ENCODE measurements at places on chromosomes 5 and 9. TPM values are rescaled to one million over a fixed set of nuclear protein-coding genes. Genes with fewer than 3 reads are reported as not detected.
A peak's percentile ranks its signal among the peaks of the same experiment; 100 is the strongest.

ADAMTS16 gene
- 0.50 TPM for total RNA-seq

SLC34A3 gene
- not detected for total RNA-seq

ALDH1B1 gene
- 275 TPM for total RNA-seq

DIAPH1 gene
- 48.0 TPM for total RNA-seq

TAF11L10 gene
- not detected for total RNA-seq

PCDHB15 gene
- total RNA-seq: 4.8 TPM

DNA sequence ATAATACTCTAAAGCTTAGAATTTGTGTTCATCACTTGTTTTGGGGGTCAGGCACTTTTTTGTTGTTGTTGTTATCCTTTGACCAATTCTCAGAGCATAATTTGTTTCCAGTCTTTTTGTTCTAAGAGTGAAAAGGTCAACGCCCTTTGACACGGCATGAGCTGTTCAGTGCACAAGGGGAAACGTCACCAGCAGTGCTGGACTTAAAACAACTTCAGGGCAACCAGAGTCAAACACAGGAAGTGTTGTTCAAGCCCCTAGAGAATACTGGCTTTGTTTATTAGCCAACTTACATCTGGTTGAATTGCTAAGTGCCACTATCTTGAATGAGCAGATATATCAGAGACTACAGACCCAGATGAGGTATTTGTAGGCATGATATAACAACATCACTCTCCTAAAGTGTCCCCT lies 368.9 kb downstream of the TMEM161B start:
- H3K27me3 ChIP-seq: no peaks in the 10 kb centered on the region
- no peaks in the 10 kb centered on the region for H3K36me3 ChIP-seq
- no peak overlapping the region for H3K4me3 ChIP-seq
- peak overlapping the region; percentile 16 for H3K27ac ChIP-seq

DNA sequence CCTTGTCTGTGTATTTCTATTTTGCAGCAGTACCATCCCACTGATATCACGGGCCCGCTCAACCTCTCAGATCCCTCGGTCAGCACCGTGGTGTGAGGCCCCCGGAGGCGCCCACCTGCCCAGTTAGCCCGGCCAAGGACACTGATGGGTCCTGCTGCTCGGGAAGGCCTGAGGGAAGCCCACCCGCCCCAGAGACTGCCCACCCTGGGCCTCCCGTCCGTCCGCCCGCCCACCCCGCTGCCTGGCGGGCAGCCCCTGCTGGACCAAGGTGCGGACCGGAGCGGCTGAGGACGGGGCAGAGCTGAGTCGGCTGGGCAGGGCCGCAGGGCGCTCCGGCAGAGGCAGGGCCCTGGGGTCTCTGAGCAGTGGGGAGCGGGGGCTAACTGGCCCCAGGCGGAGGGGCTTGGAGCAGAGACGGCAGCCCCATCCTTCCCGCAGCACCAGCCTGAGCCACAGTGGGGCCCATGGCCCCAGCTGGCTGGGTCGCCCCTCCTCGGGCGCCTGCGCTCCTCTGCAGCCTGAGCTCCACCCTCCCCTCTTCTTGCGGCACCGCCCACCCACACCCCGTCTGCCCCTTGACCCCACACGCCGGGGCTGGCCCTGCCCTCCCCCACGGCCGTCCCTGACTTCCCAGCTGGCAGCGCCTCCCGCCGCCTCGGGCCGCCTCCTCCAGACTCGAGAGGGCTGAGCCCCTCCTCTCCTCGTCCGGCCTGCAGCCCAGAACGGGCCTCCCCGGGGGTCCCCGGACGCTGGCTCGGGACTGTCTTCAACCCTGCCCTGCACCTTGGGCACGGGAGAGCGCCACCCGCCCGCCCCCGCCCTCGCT lies 1.9 kb downstream of the LRRC26 start:
- peak overlapping the region; percentile 42 for H3K4me3 ChIP-seq
- H3K27me3 ChIP-seq: peaks cover 77% of the 10 kb centered on the region
- H3K36me3 ChIP-seq: no peaks in the 10 kb centered on the region
- no peak overlapping the region for H3K27ac ChIP-seq
- DNase-seq: no peak

- no peaks in the 10 kb centered on the region for H3K4me1 ChIP-seq
- no peak overlapping the region for H3K4me3 ChIP-seq
- no peaks in the 10 kb centered on the region for H3K36me3 ChIP-seq
- DNase-seq: peak; percentile 57
Measured at GRCh38 chr5:153592081-153592480, 101.6 kb downstream of the GRIA1 start.

DNA sequence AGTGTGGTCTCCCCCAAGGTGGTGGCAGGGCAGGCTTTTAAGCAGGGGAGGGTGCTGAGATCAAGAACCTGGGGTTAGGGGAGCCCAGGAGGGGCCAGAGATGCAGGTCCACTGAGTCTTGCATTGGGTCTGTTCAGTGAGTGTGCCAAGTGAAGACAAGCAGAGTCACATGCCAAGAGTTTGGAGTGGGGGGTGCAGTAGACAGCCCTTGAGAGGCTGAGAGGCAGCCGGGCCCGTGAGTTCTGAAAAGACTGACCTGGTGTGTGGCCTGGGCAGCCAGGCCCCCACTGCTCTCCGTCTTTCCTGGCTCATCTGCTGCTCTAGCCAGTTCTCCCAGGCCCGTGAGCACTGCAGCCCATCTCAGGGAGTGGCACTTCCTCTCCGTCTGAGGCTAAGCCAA lies 120.0 kb downstream of the DAB2IP start:
- peaks cover 100% of the 10 kb centered on the region for H3K36me3 ChIP-seq
- no peak overlapping the region for H3K4me3 ChIP-seq
- H3K27ac ChIP-seq: no peak overlapping the region

- no peaks in the 10 kb centered on the region for H3K27me3 ChIP-seq
- H3K36me3 ChIP-seq: no peaks in the 10 kb centered on the region
- no peak overlapping the region for H3K4me3 ChIP-seq
- no peak for DNase-seq
- H3K4me1 ChIP-seq: no peaks in the 10 kb centered on the region
Measured at GRCh38 chr5:138132543-138132942, 6.7 kb downstream of the NME5 start.

DNA sequence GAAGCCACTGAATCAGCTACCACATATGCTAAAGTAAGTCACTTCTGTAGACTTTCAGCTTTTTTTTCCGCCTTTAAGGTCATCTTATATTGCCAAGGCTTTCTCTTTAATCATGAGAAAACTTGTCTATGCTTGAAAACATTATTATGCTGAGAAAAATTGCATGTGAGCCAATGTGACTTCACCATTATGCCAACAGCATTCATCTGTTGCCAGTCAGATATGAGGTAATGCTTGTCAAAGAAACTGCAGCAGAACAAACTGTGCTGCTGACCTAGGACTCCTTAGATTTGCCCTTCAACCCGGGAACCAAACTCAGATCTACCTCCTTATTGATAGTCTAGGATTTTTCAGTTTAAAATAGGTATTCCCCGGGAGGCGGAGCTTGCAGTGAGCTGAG lies 34.3 kb downstream of the SLC44A1 start:
- H3K36me3 ChIP-seq: no peaks in the 10 kb centered on the region
- H3K4me3 ChIP-seq: no peak overlapping the region
- H3K27ac ChIP-seq: no peak overlapping the region
- H3K4me1 ChIP-seq: no peaks in the 10 kb centered on the region
- no peak for DNase-seq

GRCh38 chr9:121367306-121368137 lies 2.5 kb downstream of the STOM start:
- no peaks in the 10 kb centered on the region for H3K27me3 ChIP-seq
- no peaks in the 10 kb centered on the region for H3K36me3 ChIP-seq
- H3K4me1 ChIP-seq: peaks cover 85% of the 10 kb centered on the region
- H3K27ac ChIP-seq: peak overlapping the region; percentile 97
- H3K4me3 ChIP-seq: peak overlapping the region; percentile 87

GRCh38 chr5:126878085-126878484 lies 101.1 kb downstream of the LMNB1 start:
- H3K4me3 ChIP-seq: no peak overlapping the region
- no peak for DNase-seq
- H3K4me1 ChIP-seq: peaks cover 15% of the 10 kb centered on the region
- H3K36me3 ChIP-seq: no peaks in the 10 kb centered on the region

DNA sequence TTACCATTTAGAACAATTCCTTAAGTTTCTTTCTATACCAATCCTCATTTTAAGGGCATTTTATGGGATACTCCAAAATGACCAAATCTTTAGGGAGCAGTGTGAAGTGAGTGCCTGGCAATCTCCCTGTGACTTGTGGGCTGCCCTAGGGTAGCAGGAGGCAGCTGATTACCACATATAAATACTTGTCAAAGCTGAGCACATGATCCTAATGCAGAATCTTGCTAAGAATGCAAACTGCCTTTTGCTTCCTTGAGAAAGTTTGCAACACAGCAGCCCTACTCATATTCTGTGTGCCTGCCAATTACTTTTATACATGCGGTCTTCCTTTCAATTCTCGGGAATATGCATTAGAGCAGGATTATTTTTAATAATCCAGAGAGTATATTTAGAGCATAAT lies 18.2 kb upstream of the NREP start:
- H3K36me3 ChIP-seq: no peaks in the 10 kb centered on the region
- no peak overlapping the region for H3K27ac ChIP-seq
- peaks cover 22% of the 10 kb centered on the region for H3K4me1 ChIP-seq

DNA sequence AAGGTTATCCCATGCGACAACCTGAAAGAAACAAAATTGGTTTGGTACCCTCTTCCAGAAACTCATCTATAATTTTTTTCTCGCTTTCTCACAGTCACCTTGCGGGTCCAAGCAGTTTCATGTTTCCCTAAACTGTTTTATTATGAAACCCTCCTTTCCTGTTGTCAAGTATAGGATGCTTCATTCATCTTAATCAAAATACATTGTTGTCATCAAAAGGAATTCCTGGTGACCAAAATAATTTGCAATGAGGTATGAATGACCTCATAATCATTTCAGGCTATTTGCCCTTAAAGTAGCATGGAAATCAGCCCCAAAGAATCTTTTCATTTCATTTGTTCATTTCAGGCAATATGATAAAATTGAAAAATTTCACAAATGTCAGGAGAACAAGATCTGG lies 503.0 kb downstream of the SPATA31D1 start:
- H3K4me3 ChIP-seq: no peak overlapping the region
- no peak overlapping the region for H3K27ac ChIP-seq
- H3K36me3 ChIP-seq: no peaks in the 10 kb centered on the region
- H3K4me1 ChIP-seq: peaks cover 31% of the 10 kb centered on the region
- no peak for DNase-seq
- H3K27me3 ChIP-seq: no peaks in the 10 kb centered on the region

GRCh38 chr5:180618487-180618828 lies 27.2 kb upstream of the SCGB3A1 start:
- no peak for DNase-seq
- H3K4me1 ChIP-seq: peaks cover 12% of the 10 kb centered on the region
- H3K27me3 ChIP-seq: peaks cover 46% of the 10 kb centered on the region
- no peaks in the 10 kb centered on the region for H3K36me3 ChIP-seq

- no peak overlapping the region for H3K27ac ChIP-seq
- peak; percentile 66 for DNase-seq
- H3K4me3 ChIP-seq: no peak overlapping the region
- H3K27me3 ChIP-seq: no peaks in the 10 kb centered on the region
- H3K36me3 ChIP-seq: no peaks in the 10 kb centered on the region
Measured at GRCh38 chr5:68368311-68369022, 152.9 kb downstream of the PIK3R1 start.

DNA sequence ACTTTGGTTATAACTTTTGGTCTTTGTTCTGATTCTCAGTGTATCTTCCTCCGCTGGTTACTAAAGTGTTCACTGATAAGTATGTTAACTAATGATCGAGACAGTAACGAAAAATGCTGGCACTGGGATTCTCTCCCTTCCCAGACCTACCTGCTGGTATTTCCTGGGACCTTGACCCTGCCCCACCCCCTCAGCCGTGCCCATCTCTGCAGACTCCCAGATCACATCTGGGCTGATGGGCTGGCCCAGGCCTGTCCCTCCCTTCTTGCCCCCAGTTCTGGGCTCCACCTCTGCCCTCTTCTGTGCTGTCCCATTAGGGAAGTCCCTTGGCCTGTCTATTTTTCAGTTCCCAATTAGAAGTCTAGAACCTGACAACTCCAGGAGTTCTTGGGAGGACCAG lies 46.9 kb downstream of the NEURL1B start:
- DNase-seq: no peak
- no peaks in the 10 kb centered on the region for H3K27me3 ChIP-seq
- H3K4me1 ChIP-seq: peaks cover 78% of the 10 kb centered on the region
- peak overlapping the region; percentile 70 for H3K27ac ChIP-seq
- H3K36me3 ChIP-seq: peaks cover 48% of the 10 kb centered on the region

- H3K4me1 ChIP-seq: no peaks in the 10 kb centered on the region
- H3K27ac ChIP-seq: no peak overlapping the region
- H3K27me3 ChIP-seq: no peaks in the 10 kb centered on the region
- no peak overlapping the region for H3K4me3 ChIP-seq
- no peaks in the 10 kb centered on the region for H3K36me3 ChIP-seq
Measured at GRCh38 chr5:164119806-164120447, 614.5 kb downstream of the MAT2B start.

DNA sequence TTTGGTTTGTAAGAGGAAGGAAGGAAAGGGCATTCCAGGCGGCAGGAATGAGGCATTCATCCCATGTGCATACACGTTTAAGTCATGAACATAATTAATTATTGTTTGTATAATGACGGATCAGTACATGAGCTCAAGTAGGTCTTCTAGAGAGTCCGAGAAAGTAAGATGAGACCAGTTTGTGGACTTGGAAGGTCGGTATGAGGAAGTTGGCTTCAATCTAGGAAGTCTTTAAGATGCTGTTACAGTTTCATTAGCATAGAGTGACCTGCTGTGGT lies 2.1 kb downstream of the GTF3C4 start:
- H3K36me3 ChIP-seq: no peaks in the 10 kb centered on the region
- no peaks in the 10 kb centered on the region for H3K27me3 ChIP-seq
- DNase-seq: no peak
- no peak overlapping the region for H3K27ac ChIP-seq
- peaks cover 64% of the 10 kb centered on the region for H3K4me1 ChIP-seq

DNA sequence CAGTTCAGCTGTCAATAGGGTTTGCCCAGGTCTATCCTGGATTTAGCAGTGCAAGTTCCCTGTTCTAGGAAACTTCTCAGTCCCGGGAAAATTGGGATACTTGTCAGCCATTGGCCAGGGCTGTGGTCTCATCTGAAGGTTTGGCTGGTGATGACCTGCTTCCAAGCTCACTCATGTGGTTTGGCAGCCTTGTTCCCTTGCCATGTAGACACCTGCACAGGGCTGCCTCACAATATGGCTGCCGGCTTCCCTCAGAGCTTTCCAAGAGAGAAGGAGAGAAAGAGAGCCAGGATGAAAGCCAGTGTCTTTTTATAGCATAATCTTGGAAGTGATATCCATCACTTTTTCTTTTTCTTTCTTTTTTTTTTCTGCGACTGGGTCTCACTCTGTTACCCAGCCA lies 37.7 kb upstream of the HMCN2 start:
- no peaks in the 10 kb centered on the region for H3K27me3 ChIP-seq
- no peak overlapping the region for H3K4me3 ChIP-seq
- H3K36me3 ChIP-seq: peaks cover 11% of the 10 kb centered on the region
